ENCODE measurements at places on chromosomes 6 and 20. TPM values are rescaled to one million over a fixed set of nuclear protein-coding genes. Genes with fewer than 3 reads are reported as not detected.

DNA sequence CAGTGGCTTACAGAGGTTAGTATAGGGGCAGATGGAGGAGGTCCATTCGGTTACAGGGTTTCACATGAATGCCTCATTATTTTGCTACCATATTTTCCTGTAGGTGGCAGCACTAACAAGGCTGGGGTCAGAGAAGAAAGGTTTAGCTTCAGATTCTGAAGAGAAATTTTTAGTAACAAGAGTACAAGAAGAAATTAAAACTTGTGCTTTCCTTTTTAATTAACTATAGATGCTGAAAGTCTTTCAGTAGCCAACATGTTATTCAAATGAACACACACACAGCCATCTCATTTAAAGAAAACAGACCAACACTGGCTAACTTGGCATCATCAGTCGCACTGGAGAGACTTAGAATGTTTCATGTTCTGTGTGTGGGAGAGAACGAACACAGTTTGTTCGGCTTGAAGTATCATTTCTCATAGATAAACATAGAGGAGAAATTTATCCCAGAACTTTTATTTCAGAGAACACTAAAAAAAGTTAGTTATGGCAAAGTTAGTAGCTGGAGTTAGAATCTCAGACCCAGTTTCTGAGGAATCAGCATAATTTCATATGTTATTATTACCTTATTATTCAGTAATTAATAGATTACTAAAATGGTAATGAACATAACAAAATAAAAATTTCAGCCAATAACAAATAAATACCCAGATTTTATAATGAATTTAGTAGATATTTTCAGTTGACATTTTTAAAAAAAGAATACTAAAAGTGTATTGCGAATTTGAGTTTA is 314.0 kb upstream of the RSPO3 start:
- DNase-seq = peak; percentile 7

- no peak for DNase-seq
Observed at GRCh38 chr6:27176523-27177484, 70.7 kb upstream of the PRSS16 start.

DNA sequence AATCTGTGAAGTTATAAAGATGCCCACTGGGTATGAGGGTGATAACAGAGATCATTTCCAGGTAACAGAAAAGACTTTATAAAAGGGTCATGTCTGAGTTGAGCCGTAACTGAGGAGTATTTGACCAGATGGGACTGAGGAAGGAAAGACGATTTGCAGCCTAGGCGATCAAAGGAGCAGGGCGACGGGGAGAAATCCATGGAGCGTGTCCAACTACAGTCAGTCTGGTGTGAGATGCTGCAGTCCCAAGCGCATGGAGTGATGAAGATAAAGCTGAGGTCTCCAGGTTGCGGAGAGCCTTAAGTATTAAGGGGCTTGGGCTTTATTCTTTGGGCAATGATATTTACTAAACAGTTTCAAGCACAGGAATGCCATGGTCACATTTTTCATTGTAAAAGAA is 166.7 kb downstream of the PRKN start:
- DNase-seq = no peak

DNA sequence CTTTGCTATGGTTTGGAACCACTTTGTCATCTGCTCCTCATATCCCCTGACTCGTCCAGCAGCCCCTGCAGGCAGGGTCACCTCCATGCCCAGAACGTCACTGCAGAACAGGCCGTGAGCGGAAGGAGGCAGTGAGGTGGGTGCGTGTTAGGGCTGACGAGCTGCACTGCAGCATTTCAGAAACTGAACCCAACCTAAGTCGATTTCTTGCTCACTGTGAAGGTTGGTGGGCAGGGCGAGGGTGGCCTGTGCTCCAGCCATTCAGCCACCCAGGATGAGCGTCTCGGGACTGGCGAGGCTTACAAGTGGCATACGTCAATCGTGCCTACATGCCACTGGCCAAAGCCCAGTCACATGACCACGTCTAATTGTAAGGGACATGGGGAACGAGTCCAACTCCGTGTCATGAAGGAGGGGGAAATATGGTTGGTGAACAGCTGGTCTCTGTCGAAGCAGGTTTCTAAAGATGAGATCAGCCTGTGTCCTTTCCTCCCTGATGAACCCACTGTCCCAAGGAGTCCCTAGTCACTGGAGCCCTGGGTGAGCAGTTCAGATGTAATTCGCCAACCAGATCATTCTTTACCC is 289.1 kb downstream of the TAF4 start:
- DNase-seq = no peak

- no peak for DNase-seq
Observed at GRCh38 chr6:1766654-1767053, 156.9 kb downstream of the FOXC1 start.

- DNase-seq = no peak
Observed at GRCh38 chr6:38212579-38212978, 393.1 kb downstream of the ZFAND3 start.

DNA sequence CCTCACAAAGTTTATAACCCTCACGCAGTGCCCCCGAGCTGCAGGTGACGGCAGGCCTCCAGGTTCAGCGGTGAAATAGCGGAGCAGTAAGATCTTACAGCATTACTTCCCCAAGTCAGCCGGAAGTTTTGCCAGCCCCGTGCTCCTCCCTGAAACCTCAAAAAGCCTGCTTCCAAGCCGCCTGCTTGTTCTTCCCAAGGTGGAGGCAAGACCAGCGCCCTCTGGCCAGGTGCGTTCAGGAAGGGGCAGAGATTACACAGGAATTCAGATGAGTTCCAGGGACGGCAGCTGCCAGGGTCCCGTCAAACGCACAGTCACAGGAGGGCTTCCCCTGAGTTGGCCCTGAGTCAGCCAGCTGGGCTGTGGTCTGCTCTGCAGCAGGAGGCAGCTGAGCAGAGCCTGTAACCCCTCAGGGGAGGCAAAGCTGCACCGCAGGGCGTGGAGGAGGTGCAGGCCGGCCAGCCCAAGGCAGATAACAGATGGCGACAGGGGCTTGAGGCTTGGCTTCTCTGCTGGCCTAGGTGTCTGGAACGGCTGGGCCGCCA is 124.1 kb upstream of the RPS6KA2 start:
- no peak for DNase-seq

DNA sequence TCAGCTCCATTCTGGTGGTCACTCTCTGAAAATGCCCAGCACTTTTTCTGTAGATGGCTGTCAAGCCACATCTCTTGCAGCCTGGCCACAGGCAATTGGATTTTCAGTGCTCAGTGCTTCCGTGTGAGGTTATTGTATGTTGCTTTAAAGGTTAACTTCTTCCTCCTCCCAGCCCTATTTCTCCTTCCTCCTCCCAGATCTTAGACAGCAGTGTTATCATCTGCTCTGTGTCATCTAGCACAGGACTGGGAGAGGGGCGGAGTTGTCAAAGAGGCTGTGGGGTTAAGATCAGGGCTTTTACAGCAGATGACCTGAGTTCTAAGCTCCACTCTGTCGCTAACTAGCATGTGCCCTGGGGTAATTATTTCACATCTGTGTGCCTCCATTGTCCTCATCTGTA is 129.0 kb downstream of the PHACTR3 start:
- no peak for DNase-seq

Gene FRS3
- polyA plus RNA-seq = 2.5 TPM

Gene TMEM244
- polyA plus RNA-seq = not detected

Gene SERAC1
- polyA plus RNA-seq = 10.1 TPM

Gene ARMH2
- not detected for polyA plus RNA-seq
